ENCODE measurements at places on chromosomes 6 and 20.

GRCh38 chr20:1405801-1406200 is 12.9 kb upstream of the FKBP1A start:
- no peak for DNase-seq

DNA sequence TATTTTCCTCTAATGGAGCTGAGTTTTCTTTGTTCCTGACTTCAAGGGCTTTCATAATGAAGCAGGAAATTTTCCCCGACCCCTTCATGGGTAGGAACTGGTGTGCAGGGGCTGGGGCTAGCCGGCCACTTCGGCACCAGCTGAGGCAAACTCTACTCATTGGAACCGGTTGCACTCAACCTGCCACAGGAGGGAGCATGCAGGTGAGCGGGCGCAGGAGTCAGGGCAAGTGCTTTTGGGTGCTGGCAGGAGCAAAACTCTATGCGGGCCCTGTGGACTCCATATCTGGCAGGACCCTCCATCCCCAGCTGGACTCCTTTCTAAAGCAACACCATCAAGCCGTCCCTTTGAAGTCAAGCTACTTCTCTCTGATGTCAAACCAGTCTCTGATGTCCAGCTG is 244.2 kb downstream of the EPM2A start:
- DNase-seq = no peak

GRCh38 chr20:59207742-59208357 is 44.2 kb downstream of the ZNF831 start:
- peak; percentile 63 for DNase-seq

DNA sequence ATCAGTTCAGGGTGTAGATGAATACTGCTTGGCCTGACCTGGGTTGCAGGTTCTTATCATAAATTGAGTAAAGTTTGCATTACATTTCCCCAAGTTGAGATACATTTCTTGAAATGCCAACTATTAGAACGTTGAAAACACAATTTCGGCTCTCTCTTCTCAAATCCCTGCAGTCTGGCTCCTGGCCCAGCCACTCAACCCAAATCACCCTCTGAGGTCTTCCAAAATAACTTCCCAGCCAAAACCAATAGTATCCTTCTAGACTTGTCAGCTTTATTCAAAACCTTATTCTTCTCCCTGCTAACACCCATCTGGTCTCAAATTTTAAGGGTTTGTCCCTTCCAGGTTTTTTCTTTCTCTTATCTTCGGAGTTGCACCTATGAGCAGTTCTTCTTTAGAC is 263.6 kb downstream of the EYA4 start:
- no peak for DNase-seq

DNA sequence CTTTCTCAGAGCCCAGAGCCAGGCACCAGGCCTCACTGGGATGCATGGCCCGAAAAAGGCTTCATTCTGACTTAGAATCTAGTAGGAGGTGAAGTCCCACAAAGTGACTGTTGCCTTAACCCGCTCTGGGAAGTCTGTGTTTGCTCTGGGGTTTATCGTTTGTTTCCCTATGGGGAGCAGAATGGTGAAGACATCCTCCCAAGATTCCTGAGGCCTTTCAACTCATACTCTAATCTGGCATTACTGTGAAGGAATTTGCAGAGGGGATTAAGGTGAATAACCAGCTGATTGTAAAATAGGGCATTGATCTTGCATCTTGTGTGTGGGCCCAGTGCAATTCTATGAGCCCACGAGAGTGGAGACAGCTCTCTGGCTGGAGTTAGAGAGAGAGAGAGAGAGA is 67.8 kb downstream of the CDH26 start:
- no peak for DNase-seq

DNA sequence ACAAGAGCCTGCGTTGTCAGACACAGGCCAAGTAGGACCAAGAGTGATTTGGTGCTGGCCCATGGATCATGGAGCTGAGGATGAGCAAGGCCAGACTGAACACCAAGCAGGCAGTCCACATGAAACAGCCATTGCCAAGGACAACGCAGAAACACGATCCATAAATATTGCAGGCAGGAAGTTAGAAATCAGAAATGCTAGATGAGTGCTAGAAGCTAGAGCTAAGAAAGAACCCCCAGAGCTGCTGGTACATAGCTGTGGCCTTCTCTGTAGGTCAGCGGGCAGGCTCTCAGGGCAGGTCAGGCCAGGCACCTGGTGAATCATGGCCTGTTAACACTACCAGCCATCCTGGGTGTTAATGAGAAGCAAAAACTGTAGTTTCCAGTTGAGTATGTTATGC is 119.7 kb downstream of the ALDH8A1 start:
- DNase-seq = no peak

DNA sequence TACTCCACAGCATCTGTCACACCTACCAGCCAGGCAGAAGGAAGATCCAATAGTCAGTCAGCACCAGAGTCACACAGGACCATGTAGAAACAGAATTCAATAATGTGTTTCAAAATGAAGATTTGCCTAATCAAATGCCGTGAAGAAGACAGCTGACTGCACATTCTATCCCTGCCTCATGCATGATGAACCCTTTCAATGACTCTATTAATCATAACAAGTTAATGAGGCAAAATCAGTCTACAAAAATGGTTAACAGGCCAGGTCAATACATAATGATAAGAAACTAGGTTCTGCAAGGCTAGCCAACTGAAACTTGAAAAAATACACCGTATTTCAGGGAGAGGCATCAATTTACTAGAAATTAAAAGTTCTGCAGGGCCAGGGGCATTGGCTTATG is 6.7 kb upstream of the PNRC1 start:
- DNase-seq = no peak

DNA sequence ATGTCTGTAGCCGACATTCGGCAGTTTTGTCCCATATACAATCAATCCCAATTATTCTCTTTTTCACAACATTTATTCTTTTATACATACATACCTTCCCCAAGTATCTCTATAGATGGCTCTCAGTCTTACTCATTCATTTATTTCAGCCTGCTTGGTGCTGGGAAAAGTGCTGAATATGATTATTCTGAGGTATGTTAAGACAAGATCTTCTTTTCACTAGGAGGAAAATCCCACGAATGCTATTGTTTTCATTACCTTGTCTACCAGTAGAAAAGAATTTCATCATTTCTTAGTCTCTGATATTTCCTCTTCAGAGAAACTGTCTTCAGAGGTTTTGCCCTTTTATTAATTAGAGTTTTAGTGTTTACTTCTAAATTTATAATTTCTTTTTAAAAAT is 13.7 kb upstream of the BPIFA3 start:
- no peak for DNase-seq

- no peak for DNase-seq
These were observed 503.1 kb downstream of the ADGRB3 start for GRCh38 chr6:69138148-69138547.

DNA sequence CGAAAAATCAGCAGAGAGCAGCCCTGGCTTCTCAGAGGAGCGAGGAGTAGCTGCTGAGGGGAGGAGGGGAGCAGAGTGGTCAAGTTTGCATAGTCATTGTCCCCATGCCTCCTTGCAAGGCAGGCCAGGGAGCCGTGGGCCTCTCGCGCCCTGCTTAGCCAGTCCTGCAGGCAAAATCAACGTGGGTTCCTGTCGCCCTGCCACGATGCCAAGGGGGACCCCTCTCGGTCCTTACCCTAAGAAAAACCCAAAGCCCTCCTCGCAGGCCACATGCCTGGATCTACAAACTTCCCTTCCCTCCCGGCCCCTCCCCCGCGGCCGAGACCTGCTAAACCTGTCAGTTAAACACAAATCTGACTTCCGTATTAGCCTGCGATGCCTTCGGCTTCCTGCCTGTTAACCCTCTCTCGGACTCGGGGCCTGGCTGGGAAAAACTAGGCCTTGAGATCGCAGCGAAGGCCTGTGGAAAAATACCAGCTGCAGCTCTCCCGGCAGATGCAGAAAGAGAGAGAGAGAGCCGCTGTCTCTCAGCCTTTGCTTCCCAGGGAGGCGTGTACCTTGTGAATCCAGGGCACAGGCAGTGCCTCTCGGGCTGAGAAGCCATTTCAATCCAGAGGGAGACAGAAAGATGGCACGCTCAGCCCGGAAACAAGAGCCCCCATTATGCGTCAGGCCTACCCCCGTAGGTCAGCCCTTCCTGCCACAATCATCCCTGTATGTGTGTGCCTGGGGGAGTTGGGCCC is 968 bp upstream of the ZMYND8 start:
- DNase-seq = peak; percentile 79

DNA sequence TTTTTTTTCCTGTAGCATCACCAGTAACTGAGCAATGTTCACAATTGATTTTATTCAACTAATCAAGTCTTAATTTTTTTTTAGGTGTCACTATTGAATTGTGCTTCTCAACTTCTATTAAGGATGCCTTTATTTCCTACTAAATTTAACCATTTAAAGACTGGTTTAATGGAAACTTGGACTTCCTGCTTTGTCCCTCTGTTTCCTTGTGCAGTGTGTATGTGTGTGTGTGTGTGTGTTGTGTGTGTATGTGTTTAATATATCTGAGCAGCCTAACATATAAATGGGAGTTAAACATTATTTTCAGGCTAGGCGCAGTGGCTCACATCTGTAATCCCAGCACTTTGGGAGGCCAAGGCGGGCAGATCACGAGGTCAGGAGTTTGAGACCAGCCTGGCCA is 1.8 kb downstream of the SERPINB6 start:
- DNase-seq = no peak

Data from inflammatory macrophage treated with lipopolysaccharide for 4 hours (primary cell).